ENCODE measurements at places on chromosomes 7 and 10. TPM values are rescaled to one million over a fixed set of nuclear protein-coding genes. Genes with fewer than 3 reads are reported as not detected.

The SFTPA2 gene
- not detected for total RNA-seq

The CYP3A4 gene
- not detected for total RNA-seq

The SYT15B gene
- not detected for total RNA-seq

The CFAP43 gene
- 0.16 TPM for total RNA-seq

The HOXA2 gene
- 0.43 TPM for total RNA-seq
